ENCODE measurements at places on chromosomes 12 and 14.

GRCh38 chr14:50047274-50047676 lies 69.1 kb downstream of the VCPKMT start:
- DNase-seq, result peak; percentile 52

DNA sequence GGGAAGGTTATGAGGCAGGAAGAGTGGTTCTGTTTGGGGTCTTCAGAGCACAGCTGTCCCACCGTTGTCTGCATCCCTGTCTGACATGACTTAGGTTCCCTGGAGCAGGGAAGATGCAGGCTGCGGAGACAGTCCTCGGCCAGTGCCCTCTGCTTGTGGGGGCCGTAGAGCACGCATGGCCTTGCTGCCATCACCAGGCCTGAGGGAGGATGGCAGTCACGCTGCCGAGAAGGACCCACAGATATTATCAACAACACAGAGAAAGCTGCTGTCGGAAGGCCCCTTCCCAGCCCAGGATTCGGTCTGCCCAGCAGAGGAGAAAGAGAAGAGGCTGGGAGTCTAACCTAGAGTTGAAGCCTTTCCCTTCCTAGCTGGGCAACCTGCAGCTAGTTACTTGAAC lies 35.0 kb downstream of the ERH start:
- no peak for DNase-seq

- no peak for DNase-seq
Observed at GRCh38 chr12:24025153-24025798, 75.8 kb upstream of the SOX5 start.

- DNase-seq, result peak; percentile 81
Observed at GRCh38 chr12:113196990-113197389, 11.5 kb downstream of the RITA1 start.

GRCh38 chr14:59964251-59965007 lies 44.5 kb downstream of the LRRC9 start:
- DNase-seq, result no peak

DNA sequence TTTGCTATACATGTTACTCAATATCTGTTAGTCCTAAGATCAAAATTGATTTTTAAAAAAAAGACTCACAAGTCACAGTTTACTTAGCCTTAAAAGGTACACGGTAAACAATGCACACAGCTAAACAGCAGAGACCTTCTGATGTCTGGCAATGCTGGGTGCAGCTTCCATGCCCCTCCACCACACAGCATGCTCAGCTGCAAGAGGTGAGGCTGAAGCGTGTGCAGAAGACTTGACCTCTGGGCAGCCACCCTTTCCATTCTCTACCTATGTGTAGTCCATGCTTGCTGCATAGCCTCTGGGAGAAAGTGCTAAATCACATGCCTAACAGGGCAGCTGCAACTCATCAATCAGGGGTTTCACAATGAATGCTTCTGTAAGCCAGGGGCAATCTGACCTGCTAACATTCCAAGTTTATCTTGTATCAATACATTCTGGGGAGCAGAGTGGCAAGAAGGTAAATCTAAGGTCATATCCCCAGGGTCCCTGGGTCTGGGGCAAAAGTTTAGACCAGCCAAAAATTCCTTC lies 44.5 kb upstream of the AMN1 start:
- peak; percentile 53 for DNase-seq

- peak; percentile 54 for DNase-seq
Observed at GRCh38 chr14:93941293-93941910, 14.3 kb downstream of the FAM181A start.

DNA sequence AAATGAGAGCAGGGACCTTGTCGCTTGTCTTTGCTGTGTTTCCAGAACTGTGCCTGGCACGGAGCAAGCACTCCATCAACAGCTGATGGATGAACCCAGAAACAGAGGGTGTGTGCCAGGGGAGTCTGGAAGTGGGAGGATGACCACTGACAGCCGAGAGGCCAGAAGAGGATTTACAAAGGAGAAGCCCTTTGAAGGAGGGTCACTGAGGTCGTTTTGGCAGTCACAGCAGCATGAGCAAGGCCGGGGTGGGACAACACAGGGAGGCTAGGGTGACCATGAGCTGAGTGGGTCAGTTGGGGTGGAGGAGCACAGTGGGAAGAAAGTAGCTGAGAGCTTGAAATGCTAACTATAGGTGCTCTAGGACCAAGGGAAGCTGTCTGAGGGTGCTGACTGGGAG lies 199.6 kb downstream of the NTF3 start:
- DNase-seq, result no peak

GRCh38 chr12:59382282-59383078 lies 213.3 kb upstream of the SLC16A7 start:
- DNase-seq, result no peak

- DNase-seq, result no peak
Observed at GRCh38 chr14:30848449-30849240, 25.7 kb upstream of the COCH start.

GRCh38 chr14:28831126-28831525 lies 64.5 kb downstream of the FOXG1 start:
- DNase-seq, result no peak

DNA sequence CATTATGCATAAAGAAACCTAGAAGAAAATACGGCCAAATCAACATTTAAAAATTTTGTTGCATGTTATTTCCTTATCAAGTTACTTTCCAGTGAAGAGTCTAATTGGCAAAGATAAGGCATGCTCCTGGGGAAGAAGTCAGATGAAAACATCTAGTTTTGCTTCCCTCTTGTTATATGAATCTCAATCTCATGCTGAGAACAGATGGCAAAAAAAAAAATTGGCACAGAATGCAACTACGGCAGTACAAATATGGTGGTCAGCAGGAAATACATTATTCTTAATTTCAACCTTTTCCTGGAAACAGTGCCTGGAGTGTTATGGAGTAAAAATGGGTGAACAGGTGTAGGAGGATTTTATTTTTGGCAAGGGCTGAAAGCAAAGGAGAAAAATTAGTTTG lies 32.8 kb downstream of the HECTD4 start:
- DNase-seq, result no peak

DNA sequence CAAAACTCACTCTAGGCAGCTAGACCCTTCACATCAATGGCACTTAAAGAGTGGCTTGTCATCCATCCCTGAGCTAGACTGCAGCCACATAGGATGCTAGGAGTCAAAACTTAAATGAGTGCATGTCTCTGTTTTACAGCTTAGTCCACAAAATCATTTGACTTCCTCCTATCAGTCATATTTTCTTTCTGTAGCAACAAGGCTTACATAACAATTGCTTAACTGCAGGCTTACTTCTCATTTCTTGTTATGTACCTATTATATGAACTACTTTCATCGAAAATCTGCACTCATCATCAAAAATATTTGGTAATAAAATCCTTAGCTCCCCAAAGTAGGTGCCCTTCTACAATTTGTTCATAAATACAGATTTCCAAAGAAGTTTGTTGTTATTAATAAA lies 30.1 kb downstream of the CLEC1A start:
- no peak for DNase-seq

DNA sequence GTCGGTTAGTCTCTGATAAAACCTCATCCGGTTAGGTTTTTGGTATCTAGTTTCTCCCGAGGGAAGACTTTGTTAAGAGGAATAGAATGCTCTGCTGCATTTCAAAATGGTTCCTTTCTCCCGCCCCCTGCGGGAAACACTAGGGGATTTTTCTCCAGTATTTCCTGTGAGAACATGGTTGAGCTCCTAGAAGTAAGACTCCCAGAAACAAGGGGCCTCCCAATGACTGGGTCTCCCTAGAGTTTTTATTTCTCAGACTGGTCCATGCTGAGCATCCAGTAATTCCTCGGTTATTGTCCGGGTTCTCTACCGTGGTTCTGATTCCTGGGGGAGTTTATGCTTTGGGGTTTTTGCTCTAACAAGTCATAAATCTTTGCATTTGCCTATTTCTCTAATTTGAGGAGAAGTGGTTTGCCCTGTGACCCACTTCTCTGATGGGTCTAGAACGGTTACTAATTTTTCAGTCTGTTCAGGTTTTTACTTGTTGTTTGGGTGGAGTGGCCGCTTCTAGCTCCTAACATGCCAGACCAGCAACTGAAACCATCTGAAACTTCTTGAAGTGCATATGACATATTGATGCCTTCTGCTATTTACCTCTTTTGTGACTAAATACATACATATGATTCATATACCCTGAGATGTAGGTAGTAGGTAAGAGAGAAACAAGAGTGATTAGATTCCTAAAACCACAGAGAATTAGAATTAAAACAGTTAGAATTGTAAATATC lies 25.1 kb downstream of the TESPA1 start:
- no peak for DNase-seq

DNA sequence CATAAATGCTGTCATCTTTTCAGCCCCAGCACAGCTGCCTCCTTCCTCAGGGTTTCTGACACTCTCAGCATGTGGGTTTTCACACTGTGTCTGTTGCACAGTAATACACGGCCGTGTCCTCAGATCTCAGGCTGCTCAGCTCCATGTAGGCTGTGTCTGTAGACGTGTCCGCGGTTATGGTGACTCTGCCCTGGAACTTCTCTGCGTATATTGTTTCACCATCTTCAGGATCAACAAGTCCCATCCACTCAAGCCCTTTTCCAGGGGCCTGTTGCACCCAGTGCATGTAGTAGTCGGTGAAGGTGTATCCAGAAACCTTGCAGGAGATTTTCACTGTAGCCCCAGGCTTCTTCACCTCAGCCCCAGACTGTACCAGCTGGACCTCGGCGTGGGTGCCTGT lies 1210.6 kb downstream of the TMEM121 start:
- no peak for DNase-seq

DNA sequence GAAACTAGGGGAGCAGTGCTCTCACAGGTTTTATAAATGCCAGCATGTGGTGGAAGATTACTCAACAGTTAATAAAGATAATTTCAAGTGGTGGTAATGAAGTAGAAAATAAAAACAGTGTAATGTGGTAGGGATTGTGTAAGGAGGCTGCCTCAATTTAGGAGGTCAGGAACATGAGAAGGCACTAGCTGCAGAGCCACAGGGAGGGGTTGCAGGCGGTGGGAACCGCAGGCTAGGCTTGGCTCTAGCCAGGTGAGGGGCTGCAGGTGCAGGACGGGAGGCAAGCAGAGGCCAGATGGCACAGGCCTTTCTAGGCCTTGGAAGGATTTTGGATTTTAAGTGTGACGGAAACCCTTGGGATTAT lies 768 bp downstream of the METTL25 start:
- DNase-seq, result peak; percentile 16

GRCh38 chr12:100845095-100845494 lies 50.5 kb downstream of the ANO4 start:
- no peak for DNase-seq

DNA sequence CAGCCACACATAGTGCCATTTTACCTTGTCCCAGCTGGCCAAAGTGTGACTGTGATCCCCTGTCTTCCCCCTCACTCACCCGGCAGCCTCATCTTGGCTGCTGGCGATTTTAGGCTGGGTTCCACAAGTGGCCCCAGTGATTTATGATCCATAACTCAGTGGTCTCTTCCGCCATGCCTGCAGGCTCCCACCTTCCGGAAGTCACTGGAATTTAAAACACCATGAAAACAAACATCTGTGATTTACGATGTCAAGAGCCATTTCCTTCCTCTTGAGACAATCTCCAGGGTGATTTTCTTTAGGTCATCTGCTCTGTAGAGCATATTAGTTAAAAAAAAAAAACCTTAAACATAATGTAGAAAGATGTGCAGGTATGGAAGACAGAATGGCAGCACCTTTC lies 282.3 kb downstream of the CACNA1C start:
- DNase-seq, result no peak

GRCh38 chr12:95790917-95791849 lies 619 bp upstream of the NTN4 start:
- DNase-seq, result peak; percentile 53

GRCh38 chr12:43291516-43291915 lies 260.5 kb downstream of the ADAMTS20 start:
- no peak for DNase-seq

- no peak for DNase-seq
Observed at GRCh38 chr14:94010625-94011024, 13.5 kb downstream of the CCDC197 start.

GRCh38 chr14:71049435-71050133 lies 142.3 kb downstream of the PCNX1 start:
- no peak for DNase-seq

GRCh38 chr12:119956047-119956446 lies 33.0 kb upstream of the BICDL1 start:
- DNase-seq, result no peak

GRCh38 chr12:71270057-71270456 lies 112.3 kb upstream of the TSPAN8 start:
- no peak for DNase-seq

- no peak for DNase-seq
Observed at GRCh38 chr14:55180434-55180833, 11.0 kb downstream of the DLGAP5 start.

- DNase-seq, result no peak
Observed at GRCh38 chr14:34205799-34206198, 254.9 kb upstream of the EGLN3 start.

DNA sequence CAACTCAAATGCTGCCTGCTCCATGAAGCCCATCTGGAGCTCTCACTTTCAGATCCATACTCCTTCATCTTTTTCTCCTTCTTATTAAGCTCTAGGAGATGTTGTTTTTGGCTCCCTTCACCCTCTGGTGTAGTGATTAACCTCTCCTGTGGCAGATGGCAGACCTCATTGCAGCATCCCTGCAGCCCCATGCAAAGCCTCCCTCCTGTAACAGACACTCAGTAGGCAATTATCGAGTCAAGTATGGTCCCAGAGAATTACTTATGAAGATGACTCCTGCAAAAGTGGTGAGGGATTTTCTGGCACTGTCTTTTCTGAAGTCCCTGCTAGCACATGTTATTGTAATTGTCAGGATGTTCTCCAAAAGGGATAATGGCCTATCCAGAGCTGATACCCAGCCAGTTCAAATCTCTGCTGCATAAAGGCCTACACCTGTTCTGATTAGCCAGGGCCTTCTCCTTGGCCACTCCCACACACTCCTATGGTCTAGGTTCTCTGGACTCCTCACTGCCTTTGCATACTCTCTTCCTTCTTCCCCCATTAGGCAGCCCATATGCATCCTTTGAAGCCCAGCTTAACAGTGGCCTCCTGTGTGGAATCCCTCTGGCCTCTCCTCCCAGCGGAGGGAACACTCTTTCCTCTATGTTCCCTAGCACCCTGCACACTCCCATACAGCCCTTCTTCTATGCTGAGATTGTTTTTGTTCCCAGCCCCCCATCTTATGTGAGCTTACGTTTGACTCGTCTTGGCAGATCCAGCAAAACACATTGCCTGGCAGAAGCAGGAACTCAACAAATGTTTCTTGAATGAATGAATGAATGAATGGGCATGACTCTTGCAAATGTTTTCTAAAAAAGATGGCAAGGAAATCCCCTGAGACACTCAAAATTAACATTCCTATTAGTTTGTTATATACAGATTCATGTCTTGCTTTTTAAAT lies 43.9 kb upstream of the MDM1 start:
- DNase-seq, result no peak

GRCh38 chr12:114448618-114448933 lies 42.6 kb upstream of the TBX5 start:
- no peak for DNase-seq

GRCh38 chr12:77406219-77406905 lies 341.0 kb upstream of the E2F7 start:
- no peak for DNase-seq

DNA sequence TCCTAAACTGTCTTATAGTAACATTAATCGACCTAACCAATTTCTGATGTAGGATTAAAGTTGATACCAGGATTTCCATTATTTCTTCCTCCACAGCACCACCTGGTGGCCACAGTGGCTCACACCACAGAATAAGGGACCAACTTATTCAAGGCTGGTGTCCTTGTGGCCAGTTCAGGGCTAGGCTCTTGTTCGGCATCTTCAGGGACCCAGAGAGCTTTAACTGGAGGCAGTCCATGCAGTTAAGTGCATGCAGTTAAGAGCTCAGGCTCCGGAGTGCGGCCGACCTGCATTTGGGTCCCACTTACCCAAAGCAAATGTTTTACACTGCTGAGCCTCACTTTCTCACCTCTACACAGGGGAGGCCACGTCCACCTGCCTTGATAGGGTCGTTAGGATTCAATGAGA lies 42.0 kb upstream of the GPR68 start:
- DNase-seq, result peak; percentile 78

GRCh38 chr14:53055003-53055402 lies 98.1 kb downstream of the DDHD1 start:
- no peak for DNase-seq

Measured in Calu3 (cell line).